ENCODE measurements at places on chromosomes 5 and 9.
A peak's percentile ranks its signal among the peaks of the same experiment; 100 is the strongest.

GRCh38 chr9:88237479-88237961 is 99.2 kb upstream of the SPATA31C2 start:
- no peak for DNase-seq

- DNase-seq, result no peak
Observed at GRCh38 chr9:68793605-68794343, 88.7 kb downstream of the PIP5K1B start.

- no peak for DNase-seq
Observed at GRCh38 chr5:100899675-100900074, 3.4 kb downstream of the ST8SIA4 start.

GRCh38 chr5:6399980-6400910 is 21.9 kb upstream of the MED10 start:
- DNase-seq, result no peak

DNA sequence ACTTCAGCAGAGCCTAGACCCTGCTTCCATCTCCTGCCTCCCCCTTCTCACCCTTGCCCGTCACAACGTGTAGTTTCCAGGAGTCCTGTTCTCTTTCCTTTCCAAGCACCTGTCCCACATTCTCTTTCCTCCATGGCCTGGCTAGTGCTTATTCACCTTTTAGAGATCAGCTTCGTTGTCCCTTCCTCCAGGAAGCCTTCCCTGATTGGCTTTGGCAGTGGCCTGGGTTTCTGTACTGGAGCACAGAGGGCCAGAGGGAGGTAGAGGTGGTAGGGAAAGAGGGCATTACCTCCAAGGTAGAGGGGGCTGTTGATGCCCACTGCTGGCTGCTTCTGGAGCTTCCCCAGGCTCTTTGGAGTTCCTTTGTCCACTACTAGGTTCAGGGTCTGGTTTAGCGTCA is 93.7 kb upstream of the PANK3 start:
- DNase-seq, result no peak

- DNase-seq, result no peak
Observed at GRCh38 chr5:79512049-79512448, 1.9 kb downstream of the HOMER1 start.

DNA sequence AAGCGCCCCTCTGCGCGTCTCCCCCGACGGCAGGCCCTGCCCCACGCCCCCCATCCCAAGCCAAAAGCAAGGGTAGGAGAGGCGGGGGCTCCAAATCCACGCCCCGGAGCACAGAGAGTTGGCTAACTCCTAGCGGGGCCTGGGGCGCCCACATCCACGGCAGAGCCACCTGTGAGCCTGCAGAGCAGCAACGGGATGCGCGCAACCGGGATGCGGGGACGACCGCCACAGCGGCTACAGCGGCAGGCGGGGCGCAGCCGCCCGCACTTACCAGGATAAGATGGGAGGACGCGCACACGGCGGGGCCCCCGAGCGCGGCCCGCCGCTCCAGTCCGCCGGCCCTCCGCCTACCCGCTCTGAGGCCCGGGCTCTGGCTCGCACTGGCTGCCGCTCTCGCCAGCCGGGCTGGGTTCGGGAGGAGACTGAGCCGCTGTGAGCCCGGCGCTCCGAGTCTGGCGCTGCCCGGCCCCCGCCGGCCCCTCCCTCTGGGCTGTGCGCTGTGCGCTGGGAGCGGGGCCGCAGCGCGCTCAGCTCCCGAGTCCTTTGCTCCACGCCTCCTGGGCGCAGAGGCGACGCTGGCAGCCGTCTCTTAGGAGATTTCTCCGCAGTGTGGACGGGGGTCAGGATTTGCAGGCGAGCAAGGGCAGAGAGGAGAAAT is at the start of gene SLC24A2:
Gene SLC24A2, minus strand, starts transcription at position 424 of the 658 bp plus-strand sequence.
- no peak for DNase-seq

GRCh38 chr5:181221792-181222629 is 1.1 kb upstream of the TRIM41 start:
- DNase-seq, result peak; percentile 97

GRCh38 chr5:141529002-141529401 is 40.1 kb downstream of the PCDHGC5 start:
- DNase-seq, result no peak

GRCh38 chr5:119292701-119293515 is 62.9 kb upstream of the TNFAIP8 start:
- DNase-seq, result no peak

DNA sequence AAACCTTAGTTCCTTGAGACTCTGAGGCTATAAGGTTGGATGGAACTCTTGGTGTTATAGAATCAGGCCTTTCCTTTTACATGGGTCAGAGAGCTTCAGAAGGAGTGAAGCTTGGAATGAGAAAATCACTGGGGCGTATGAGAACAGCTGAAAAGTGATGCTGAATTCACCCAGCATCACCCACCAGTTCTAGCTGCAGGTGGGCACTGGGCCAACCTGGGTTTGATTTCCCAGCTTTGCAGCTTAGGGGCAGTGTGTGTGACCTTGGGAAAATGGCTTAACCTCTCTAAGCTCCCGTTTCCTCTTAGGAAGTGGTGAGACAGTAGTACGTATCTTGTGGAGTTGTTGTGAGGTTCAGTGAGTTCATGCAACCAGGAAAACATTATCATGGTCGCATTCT is 10.7 kb downstream of the PCDH12 start:
- no peak for DNase-seq

DNA sequence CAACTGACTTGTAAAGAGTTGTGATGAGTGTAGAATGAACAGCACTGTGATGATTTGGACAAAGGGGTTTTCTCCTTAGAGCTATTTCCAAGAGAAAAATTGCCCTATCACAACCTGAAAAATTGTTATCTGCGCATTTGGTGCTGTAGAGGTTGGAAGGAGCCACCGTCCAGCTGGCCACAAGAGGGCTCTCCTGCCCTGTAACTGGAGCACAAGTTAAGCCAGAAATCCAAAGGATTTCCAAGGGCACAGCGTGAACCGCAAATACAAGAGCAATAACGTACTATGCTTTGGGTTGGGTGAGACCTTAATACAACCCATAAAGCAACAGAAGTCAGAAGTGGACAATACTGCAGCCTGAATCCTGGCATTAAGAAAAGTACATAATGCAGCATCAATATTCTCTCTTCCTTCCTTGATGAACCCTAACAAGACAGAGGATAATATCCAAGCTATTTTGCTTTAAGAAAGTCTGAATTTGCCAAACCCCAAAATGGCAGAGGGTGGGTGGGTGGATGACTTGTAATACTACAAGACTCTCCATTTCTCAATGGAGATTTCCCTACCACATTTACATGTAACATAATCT is 56.8 kb upstream of the SMIM32 start:
- DNase-seq, result no peak

DNA sequence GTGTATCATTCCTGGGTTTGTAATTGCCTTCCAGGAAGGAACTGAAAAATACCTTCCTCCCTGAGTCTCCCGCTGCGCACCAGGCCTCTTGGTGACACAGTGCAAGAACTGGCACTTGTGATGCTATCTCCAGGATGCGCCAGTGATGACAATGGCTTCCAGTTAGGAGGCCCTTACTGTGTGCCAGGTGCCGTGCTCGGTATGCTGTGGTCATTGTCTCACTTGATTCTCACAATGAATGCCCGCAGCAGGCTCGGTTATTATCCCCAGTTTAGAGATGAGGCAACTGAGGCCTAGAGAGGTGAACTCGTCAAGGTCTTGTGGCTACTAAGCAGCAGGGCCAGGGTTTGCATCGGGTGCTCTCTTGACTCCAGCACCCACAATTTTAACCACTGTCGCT is 31.5 kb upstream of the SLC2A8 start:
- no peak for DNase-seq

DNA sequence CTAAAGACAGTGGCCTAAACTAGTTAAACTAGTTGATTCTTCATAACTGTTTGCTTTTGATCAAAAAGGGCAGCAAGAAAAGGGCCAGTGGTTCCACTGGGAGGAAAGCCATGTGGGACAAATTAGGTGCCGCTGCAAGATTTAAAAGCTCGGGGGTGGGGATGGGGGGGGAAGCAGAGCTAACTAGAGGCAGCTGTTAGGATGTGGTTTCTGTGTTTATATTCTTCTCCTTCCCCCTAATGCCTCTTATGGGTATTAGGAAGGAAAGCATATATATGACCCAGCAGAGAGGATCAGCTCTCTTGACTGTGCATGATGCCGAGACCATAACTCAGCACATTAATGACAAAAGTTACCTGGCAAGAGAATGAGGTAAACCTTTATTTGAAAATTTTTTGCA is 65.7 kb downstream of the EFNA5 start:
- no peak for DNase-seq

DNA sequence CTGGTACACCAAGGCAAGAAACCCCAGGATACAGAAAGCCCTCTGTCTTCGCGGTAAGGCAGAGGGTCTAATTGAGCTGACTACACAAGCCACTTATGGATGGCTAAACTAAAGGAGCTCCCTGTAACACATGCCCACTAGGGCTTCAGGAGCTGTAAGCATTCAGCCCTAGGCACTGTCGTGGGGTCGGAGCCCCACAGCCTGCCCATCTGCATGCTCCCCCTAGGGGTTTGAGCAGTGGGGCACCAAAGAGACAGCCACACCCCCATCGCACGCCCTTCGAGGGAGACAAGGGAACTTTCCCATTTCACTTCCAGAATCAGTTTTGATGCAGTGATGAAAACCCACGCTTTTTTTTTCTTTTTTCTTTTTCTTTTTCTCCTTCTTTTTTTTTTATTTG is 11.0 kb upstream of the MTMR12 start:
- no peak for DNase-seq

DNA sequence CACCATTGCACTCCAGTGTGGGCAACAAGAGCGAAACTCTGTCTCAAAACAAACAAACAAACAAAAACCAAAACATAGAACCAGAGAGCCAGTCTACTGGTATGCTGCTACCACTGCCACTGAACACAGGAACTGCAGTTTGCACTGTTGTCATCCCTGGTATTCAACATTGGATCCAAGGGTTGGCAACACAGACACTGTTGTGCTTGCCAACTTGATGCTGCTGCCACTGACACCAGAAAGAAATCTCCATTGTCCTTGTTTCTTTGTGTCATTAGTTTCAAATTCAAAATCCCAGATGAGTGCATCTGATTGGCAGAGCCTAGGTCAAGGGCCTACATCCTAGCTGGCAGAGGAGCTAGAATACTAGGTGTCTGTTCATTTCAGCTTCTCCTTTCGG is 16.2 kb downstream of the HINT1 start:
- no peak for DNase-seq

- no peak for DNase-seq
Observed at GRCh38 chr5:167861129-167861927, 430.1 kb upstream of the WWC1 start.

- DNase-seq, result no peak
Observed at GRCh38 chr5:10331341-10331796, 22.1 kb upstream of the MARCHF6 start.

GRCh38 chr5:156197042-156197635 is 129.8 kb upstream of the SGCD start:
- no peak for DNase-seq

DNA sequence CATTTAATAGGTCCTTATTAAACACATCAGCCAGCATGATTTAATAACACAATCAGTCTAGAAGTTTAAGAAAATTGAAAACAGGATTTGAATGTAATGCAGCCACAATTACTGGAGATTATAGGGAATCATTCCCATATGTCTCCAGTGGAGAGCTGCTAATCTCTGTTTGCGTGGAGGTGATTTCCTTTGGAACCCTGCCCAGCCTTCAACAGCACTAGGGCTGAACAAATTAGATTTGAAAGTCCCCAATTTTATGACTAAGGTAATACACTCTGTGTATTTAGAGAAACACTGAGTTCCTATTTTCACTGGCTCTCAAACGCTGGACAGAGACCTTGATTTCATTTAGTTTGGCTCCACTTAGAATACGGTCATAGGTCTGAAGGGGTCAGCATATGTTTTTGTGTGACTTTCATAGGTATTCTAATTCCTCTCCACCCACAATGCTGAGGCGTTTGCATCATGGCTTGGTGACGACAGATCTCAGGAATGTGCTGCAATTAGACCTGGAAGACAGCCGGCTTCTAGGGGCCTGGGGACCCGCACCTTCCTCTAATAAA is 508.3 kb downstream of the EBF1 start:
- no peak for DNase-seq

DNA sequence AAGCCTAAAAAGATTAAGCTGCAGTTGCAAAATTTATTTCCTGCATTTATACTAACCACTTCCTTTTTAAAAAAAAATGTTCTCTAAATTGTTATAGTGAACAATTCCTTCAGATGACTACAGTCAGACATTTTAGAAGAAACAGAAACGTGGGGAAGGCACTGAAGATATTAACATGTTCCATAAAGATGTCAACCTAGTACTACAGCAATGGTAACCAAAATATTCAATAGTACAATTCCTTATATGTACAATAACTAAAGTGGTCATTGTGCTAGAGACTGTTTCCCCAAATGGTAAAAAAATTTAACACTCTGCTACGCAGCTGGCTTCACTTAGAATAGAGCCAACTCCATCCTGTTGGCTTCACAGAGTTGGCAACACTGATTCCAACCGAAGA is 97.7 kb downstream of the FNBP1 start:
- no peak for DNase-seq

DNA sequence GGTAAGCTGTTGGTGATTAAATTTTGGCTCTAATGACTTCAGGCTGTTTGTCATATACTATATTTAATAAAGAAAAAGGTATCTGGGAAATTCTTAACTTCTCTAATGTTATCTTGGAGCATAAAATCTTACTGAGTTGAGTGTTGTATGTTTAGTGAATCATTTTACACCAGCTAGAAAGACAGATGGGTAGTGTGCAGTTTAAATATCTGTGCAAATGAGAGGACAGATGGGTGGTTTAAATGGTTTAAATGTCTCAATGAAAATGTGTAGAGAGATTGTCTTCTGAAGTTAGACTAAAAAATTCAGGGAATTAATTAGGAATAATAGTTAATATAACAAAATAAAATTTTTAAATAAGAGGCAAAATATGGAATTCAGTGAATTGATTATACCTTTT is 114.5 kb downstream of the FER start:
- DNase-seq, result no peak

DNA sequence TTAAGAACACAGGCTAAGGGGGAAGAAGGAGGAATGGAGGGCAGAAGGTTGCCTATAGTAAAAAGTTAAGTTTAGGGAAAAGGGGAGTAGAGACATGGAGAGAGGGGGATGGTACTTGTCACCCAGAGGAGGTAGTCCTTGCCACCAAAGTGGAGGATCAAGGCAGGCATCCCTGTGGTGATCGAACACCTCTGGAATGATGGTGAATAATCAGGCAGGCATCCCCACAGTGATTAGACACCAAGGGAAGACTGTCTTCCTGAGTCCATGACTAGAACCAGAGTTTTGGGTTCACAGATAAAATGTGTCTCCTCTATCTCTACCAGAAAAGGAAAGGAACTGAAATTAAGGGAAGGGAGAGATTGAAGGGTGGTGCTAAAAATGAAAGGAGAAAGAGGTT is 19.2 kb upstream of the HMGCS1 start:
- DNase-seq, result no peak

All from activated naive CD4-positive, alpha-beta T cell treated with Interleukin-2 at 50 U/mL for 16 hours (primary cell).